ENCODE measurements at places on chromosomes 1 and 21.

- peak overlapping the region; percentile 88 for H3K4me3 ChIP-seq
- peaks cover 12% of the 10 kb centered on the region for H3K36me3 ChIP-seq
- no peaks in the 10 kb centered on the region for H3K27me3 ChIP-seq
- H3K27ac ChIP-seq, result peak overlapping the region; percentile 88
- H3K4me1 ChIP-seq, result peaks cover 26% of the 10 kb centered on the region
These were observed 17.9 kb downstream of the MTX1 start for GRCh38 chr1:155226188-155226909.

DNA sequence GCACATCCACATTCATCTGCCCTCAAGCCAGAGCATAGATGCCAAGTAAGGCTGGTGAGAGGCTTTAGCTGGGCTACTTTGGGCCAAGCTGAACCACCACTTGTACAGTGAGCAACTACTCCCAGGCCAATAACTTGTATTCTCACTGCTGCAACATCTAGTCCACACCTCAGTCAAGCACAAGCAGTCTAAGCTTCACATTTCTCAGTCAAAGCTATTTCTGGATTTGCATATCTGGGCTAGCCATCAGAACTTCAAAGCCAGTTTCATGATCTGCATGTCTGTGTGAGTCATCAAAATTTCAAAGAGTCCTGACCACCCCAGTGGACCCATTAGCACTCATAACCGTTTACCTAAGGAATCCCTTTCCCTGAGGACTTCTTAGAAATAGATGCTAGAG, 77.7 kb upstream of the DIRAS3 start:
- H3K4me1 ChIP-seq, result no peaks in the 10 kb centered on the region
- no peak for DNase-seq
- H3K4me3 ChIP-seq, result no peak overlapping the region

DNA sequence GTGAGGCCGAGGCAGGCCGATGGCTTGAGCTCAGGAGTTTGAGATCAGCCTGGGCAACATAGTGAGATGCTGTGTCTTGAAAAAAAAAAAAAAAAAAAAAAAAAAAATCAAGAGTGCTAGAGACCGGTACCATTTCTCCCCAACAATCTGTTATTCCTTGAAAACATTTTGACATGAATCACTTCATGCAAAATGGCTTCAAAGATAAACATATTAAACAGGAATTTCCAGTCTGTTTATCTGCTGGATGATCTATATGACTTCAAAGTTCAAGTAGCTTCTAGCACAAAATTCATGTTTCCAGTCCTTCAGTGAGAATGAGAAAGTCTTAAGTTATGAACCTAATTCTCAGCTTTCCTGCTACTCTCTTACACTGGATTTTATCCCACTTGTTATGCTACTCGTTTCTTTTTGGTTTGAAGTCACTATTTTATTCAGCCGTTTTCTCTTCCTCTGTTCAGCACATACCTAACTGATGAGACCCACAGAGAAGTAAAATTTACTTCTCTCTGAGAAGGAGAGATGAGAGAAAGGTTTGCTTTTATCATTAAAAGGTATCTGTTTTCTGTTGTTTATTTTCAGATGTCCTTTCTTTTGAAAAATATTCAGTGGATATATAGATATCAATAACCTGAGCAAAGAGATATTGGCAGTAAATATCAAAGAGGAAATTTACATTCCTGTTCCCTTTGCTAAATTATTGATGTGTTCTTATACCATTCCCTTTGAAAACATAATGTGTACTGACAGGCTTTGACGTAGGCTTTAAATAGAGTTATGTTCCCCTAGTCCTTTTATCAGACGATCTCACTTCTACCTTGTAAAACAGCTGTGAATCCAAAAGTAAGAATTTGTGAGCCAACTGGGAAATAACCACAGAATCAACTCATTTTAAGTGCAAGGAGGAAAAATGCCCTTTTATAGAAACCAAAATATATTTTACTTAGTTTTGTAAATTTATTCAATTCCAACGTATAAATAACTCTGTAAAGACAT, 38.2 kb downstream of the CD46 start:
- H3K4me1 ChIP-seq, result no peaks in the 10 kb centered on the region
- H3K4me3 ChIP-seq, result no peak overlapping the region
- H3K27ac ChIP-seq, result no peak overlapping the region
- H3K36me3 ChIP-seq, result peaks cover 28% of the 10 kb centered on the region

GRCh38 chr1:182262425-182262824, 129.2 kb downstream of the GLUL start:
- H3K36me3 ChIP-seq, result no peaks in the 10 kb centered on the region
- peaks cover 14% of the 10 kb centered on the region for H3K4me1 ChIP-seq
- no peaks in the 10 kb centered on the region for H3K27me3 ChIP-seq
- no peak for DNase-seq

- H3K27me3 ChIP-seq, result no peaks in the 10 kb centered on the region
- no peak overlapping the region for H3K27ac ChIP-seq
- H3K36me3 ChIP-seq, result no peaks in the 10 kb centered on the region
- no peaks in the 10 kb centered on the region for H3K4me1 ChIP-seq
- DNase-seq, result no peak
- no peak overlapping the region for H3K4me3 ChIP-seq
These were observed 357.0 kb upstream of the PRMT6 start for GRCh38 chr1:106699433-106699832.

- peaks cover 66% of the 10 kb centered on the region for H3K4me1 ChIP-seq
- H3K27ac ChIP-seq, result peak overlapping the region; percentile 92
- no peak for DNase-seq
These were observed 3.4 kb downstream of the RUNX3 start for GRCh38 chr1:24926563-24927249.

DNA sequence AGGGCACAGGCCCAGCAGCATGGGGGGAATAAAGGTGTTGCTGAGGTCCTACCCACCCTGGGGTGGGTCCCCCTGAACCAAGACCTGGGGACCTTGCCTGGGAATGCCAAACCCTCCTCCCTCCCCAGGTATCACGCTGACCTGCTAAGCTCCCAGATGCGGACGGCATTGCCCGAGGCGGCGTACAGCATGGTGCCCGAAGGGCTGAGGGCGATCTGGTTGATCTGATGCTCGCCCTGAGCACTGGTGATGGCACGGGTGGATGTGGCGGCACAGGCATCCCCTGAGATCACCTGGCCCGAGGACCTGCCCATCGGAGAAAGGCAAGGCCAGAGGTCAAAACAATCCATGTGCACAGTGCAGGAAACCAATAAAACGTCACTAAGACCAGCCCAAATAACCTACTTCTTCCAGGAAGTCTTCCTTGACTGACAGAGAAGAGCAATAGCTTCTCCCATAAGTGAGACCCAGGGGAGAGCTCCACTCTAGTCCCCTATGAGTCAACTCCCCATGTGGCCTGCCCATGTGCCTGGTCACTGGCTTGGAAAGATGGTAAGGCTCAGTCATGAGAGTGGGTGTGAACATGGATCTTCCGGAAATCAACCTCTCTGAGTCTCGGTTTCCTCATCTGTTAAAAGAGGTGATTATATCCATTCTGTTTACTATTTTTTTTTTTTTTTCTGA, 46.3 kb downstream of the KIF21B start:
- no peak overlapping the region for H3K4me3 ChIP-seq
- H3K36me3 ChIP-seq, result peaks cover 64% of the 10 kb centered on the region
- DNase-seq, result no peak
- no peak overlapping the region for H3K27ac ChIP-seq
- H3K4me1 ChIP-seq, result no peaks in the 10 kb centered on the region
- H3K27me3 ChIP-seq, result no peaks in the 10 kb centered on the region

DNA sequence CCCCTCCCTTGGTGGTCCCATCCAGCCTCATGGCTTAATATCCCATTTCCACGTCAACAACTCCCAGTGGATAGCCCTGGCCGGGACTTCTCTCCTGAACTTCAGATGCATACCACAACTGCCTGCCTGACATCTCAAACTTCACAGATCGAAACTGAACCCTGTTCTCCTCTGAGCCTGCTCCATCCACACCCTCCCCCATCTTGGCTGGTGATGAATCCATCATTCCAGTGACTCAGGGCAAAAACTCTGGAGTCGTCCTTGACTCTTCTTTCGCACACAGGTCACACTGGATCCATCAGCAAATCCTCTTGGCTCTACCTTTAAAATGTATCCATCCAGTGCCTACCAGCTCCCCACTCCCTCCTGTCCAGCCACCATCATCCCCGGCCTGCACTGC, 3.9 kb downstream of the TAS1R2 start:
- no peaks in the 10 kb centered on the region for H3K36me3 ChIP-seq
- H3K27ac ChIP-seq, result no peak overlapping the region
- H3K4me3 ChIP-seq, result no peak overlapping the region
- H3K4me1 ChIP-seq, result no peaks in the 10 kb centered on the region

- peak overlapping the region; percentile 95 for H3K27ac ChIP-seq
- peak overlapping the region; percentile 91 for H3K4me3 ChIP-seq
- H3K36me3 ChIP-seq, result peaks cover 3% of the 10 kb centered on the region
These were observed 64.9 kb upstream of the FCGR2A start for GRCh38 chr1:161440312-161440894.

GRCh38 chr1:36480161-36480560, 2.6 kb downstream of the CSF3R start:
- DNase-seq, result no peak
- H3K4me3 ChIP-seq, result no peak overlapping the region
- H3K27ac ChIP-seq, result no peak overlapping the region
- peaks cover 14% of the 10 kb centered on the region for H3K4me1 ChIP-seq

DNA sequence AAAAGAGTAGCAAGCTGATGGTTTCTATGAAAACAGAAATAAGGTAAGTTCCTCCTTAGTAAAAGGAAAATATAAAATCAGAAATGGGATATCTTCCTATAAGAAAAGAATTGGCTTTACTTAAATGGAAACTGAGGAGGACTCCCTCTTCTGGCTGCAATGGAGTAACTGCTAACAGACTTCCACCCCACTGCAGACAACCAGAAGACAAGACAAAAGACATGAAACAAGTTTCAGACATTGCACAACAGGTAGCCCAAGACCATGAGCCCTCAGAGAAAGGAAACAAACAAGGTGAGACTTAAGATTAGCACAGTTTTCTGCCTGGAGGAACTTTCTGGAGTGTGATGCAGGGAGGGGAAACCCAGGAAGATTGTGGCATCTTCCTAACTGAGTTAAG, 17.0 kb upstream of the OLFML2B start:
- H3K27me3 ChIP-seq, result peaks cover 19% of the 10 kb centered on the region
- no peak overlapping the region for H3K4me3 ChIP-seq
- no peak overlapping the region for H3K27ac ChIP-seq
- no peak for DNase-seq
- H3K36me3 ChIP-seq, result no peaks in the 10 kb centered on the region

GRCh38 chr21:32981096-32981495, 44.6 kb upstream of the OLIG2 start:
- no peaks in the 10 kb centered on the region for H3K36me3 ChIP-seq
- peaks cover 16% of the 10 kb centered on the region for H3K27me3 ChIP-seq
- no peak for DNase-seq
- H3K27ac ChIP-seq, result no peak overlapping the region

- no peak overlapping the region for H3K27ac ChIP-seq
- H3K36me3 ChIP-seq, result no peaks in the 10 kb centered on the region
- no peak for DNase-seq
- H3K4me1 ChIP-seq, result no peaks in the 10 kb centered on the region
- no peak overlapping the region for H3K4me3 ChIP-seq
- peaks cover 3% of the 10 kb centered on the region for H3K27me3 ChIP-seq
These were observed 174.2 kb upstream of the NFIA start for GRCh38 chr1:60908159-60908558.

- no peaks in the 10 kb centered on the region for H3K36me3 ChIP-seq
- H3K4me3 ChIP-seq, result no peak overlapping the region
- H3K4me1 ChIP-seq, result peaks cover 8% of the 10 kb centered on the region
- DNase-seq, result no peak
- H3K27ac ChIP-seq, result no peak overlapping the region
These were observed 32.2 kb upstream of the SAMD13 start for GRCh38 chr1:84269306-84269705.

- peaks cover 7% of the 10 kb centered on the region for H3K4me1 ChIP-seq
- no peaks in the 10 kb centered on the region for H3K36me3 ChIP-seq
- H3K27ac ChIP-seq, result no peak overlapping the region
- peaks cover 15% of the 10 kb centered on the region for H3K27me3 ChIP-seq
These were observed 52.8 kb downstream of the ELK4 start for GRCh38 chr1:205578780-205579571.

GRCh38 chr1:40755067-40755466, 28.5 kb upstream of the KCNQ4 start:
- H3K4me3 ChIP-seq, result no peak overlapping the region
- H3K27me3 ChIP-seq, result no peaks in the 10 kb centered on the region
- DNase-seq, result no peak
- peaks cover 26% of the 10 kb centered on the region for H3K4me1 ChIP-seq
- H3K36me3 ChIP-seq, result peaks cover 67% of the 10 kb centered on the region

- no peaks in the 10 kb centered on the region for H3K4me1 ChIP-seq
- H3K36me3 ChIP-seq, result no peaks in the 10 kb centered on the region
- H3K27ac ChIP-seq, result no peak overlapping the region
- no peaks in the 10 kb centered on the region for H3K27me3 ChIP-seq
- no peak overlapping the region for H3K4me3 ChIP-seq
These were observed 661.5 kb downstream of the PLA2G4A start for GRCh38 chr1:187490266-187490665.

DNA sequence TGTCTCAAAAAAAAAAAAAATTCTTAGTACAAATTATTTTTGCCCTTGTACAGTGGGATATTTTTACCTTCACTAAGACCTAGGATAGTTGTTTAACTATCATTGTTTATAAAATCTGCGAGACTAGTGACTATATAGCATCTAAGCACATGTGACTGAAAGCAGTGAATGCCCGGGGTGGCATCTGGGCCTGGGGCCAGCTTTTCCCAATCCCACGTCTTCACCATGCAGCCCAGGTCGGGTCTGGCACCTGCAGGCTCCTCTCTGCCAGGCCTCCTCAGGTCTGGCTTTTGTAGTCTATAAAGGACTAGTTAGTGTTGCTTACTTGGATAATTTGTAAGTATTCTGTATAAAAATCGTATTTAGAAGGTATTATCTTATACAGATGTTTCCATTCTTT, 40.8 kb downstream of the CBS start:
- no peaks in the 10 kb centered on the region for H3K27me3 ChIP-seq
- peaks cover 6% of the 10 kb centered on the region for H3K36me3 ChIP-seq
- no peak overlapping the region for H3K4me3 ChIP-seq

GRCh38 chr1:92488416-92488815, 1.7 kb upstream of the GFI1 start:
- H3K4me1 ChIP-seq, result peaks cover 30% of the 10 kb centered on the region
- peak; percentile 57 for DNase-seq
- no peaks in the 10 kb centered on the region for H3K27me3 ChIP-seq
- peak overlapping the region; percentile 86 for H3K27ac ChIP-seq

GRCh38 chr1:160222546-160222945, 17.4 kb downstream of the PEA15 start:
- no peaks in the 10 kb centered on the region for H3K27me3 ChIP-seq
- H3K27ac ChIP-seq, result no peak overlapping the region
- no peak overlapping the region for H3K4me3 ChIP-seq
- DNase-seq, result no peak
- no peaks in the 10 kb centered on the region for H3K4me1 ChIP-seq

GRCh38 chr1:171159148-171159547, 26.0 kb upstream of the FMO2 start:
- H3K27ac ChIP-seq, result no peak overlapping the region
- no peak for DNase-seq
- no peaks in the 10 kb centered on the region for H3K36me3 ChIP-seq
